ENCODE measurements at places on chromosomes 7 and 10.

DNA sequence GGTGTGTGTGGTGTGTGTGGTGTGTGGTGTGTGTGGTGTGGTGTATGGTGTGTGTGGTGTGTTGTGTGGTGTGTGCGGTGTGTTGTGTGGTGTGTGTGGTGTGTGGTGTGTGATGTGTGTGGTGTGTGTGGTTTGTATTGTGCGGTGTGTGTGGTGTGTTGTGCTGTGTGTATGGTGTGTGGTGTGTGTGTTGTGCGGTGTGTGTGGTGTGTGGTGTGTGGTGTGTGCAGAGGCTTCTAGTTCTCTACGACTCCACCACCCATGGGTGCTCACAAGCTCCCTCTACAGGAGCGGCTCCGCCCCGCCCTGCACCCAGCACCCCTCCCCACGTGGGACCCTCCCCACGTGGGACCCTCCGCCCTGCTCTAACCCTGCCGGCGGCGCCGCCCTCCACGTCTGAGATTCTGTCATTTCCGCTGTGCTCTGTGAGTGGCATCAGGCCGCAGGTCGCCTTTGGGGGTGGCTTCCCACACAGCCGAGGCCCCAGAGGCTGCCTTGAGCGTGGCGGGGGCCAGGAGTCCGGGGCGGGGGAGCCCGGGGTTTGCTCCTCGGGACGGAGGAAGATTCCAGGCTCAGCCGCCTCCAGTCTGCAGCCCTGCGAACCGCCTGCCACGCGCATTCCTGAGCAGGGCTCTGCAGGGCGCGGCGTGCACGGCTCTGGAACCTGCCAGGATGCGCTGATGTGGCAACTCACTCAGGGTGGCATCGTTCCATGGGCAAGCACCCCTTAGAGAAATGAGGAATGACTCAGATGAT lies 37.0 kb upstream of the DNAJB6 start:
- no peak for DNase-seq

DNA sequence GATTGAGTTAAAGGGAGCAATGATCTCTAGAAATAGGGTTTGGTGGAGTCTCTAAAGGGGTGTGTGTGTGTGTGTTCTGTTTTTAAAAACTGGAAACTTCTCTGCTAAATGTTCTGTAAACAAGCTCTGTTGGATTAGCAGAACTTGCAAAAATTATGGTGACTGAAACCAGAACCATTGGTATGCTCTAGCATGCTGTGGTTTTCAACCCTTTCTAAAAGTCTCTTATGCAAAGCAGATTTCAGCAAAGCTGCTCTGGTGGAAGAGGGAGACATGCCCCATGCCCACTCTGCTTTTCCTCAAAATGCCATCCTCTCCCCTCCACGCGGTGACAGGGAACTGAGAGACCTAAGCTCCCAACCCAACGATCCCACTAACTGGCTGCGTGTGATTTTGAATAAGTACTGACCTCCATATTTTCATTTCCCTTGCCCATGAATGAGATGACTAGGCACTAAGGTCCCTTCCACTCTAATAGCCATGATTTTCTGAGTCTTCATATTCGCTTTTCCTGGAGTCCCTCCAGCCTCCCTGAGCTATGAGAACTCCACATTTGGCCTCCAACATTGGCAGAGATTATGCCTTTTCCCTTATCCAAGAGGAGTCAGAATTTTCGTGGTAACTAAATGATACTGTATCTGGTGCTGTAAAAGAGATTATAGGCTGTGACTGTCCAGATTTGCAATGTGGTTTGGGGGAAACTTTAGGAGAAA lies 117.3 kb upstream of the PALS2 start:
- DNase-seq = peak; percentile 21

DNA sequence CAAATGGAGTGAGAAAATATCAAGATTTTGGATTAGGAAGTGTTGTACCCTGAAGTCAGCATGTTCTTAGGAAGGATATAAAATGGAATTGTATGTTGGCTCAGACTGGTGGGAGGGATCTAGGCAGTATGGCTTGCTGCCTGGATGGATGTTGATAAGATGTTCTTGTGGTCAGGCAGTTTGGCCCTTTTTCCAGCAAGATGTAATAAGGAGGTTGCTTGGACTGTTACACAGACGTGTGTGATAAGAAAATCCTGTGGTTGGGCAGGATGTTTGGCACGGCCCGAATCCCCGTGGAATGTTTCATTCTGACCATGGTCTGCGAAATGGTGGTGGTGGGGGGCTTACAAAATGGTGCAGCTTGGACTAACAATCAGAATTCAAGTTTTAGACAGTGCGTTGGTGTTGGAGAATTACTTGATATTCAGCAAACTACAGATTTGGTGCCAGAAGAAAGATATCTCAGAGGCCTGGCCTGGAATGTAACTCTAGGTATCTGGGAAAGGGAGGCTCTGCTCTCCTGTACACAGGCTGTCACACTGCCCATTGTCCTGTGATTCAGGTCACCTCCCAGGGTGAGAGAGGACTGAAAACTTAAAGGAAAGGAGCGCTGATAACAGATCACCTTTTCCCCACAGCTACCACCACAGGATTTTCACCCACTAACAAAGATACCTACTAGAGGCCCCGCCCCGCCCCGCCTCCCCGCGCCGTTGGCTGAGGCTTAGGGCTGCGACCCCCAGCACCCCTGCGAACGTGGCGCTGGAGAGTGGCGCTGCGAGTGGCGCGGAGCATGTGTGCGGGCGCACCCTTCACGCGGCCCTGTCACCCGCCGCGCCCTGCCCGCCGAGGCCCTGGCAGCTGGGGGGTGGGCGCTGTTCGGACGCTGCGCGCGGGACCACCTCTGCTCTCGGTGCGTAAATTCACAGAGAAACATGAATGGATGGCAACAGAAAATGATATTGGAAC lies 19.3 kb upstream of the ZNF680 start:
- DNase-seq = no peak

GRCh38 chr7:49030221-49030620 lies 105.9 kb downstream of the CDC14C start:
- DNase-seq = no peak

All from NCI-H526 (cell line).